ENCODE measurements at places on chromosomes 12 and 14.

DNA sequence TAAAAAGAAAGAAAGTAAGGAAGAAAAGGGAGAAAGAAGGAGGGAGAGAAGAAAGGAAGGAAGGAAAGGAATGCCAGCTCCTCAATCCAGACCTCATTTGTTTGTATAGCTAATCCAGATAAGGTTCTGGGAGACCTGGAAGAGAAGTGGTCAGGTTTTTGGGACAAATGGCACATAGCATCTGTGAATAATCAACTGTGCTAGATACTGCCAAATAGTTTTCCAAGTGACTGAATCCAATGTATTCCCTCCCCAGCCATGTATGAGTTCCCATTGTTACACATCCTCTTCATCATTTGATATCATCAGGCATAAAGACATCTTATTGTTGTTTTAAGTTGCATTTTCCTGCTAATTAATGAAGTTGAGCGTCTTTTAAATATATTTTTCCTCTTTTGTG, 18.6 kb upstream of the PTGR2 start:
- no peak for DNase-seq

- DNase-seq = no peak
These were observed 47.4 kb downstream of the SUSD6 start for GRCh38 chr14:69658664-69659261.

- DNase-seq = no peak
These were observed 105.4 kb downstream of the FBXL14 start for GRCh38 chr12:1488908-1489381.

- no peak for DNase-seq
These were observed 7.2 kb downstream of the WNK1 start for GRCh38 chr12:759628-760027.

DNA sequence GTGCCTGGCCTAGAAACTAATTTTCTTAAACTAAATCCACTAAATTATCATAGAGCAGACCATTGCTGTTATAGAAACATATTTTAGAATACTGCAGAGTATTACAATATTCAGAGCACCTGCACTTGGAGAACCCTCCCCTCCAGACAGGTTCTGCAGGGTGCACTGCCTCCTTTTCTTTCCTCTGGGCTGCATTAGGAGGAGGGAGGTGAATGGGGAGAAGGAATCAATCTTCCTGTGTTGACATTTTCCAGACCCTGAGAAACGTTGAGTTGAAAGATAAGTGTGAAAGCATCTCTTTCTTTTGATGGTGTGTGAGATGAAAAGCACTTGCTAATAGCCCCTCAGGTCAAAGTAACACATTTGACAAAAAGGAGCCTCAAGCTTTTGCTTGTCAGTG, 7.3 kb downstream of the SYNE2 start:
- no peak for DNase-seq

DNA sequence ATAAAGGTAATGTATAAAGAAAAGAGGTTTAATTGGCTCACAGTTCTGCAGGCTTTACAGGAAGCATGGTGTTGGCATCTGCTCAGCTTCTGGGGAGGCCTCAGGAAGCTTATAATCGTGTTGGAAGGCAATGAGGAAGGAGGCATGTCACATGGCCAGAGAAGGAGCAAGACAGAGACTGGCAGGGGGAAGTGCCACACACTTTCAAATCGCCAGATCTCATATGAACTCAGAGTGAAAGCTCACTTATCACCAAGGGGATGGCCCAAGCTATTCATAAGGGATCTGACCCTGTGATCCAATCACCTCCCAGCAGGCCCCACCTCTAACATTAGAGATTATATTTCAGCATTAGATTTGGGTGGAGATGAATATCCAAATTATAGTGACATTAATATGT, 26.3 kb downstream of the LDHB start:
- DNase-seq = no peak

DNA sequence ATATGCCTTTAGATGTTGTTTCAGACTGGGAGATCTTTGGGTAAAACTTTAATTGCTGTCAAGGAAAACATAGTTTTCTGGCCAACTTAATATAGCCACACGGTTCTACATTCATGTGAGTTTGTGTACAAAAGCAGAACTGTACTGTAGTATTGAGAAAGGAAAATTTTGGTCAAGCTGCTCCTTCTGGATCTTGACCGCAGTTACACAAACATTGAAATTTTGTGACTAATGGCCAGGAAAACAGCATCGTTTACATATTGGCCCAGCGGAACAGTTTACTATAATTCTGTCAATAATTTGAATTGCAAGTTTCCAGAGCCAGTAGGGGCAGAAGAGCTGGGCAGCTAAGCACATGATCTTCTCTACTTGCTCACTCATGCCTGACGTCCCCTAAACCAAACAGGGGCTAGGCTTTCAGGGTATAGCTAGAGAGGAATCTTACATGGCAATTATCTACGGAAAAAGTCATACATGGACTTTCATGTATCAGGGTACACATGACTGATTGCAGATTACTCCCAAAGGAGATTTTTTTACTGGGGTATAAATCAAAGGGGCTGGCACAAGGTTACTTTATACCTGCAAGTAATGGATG, 11.4 kb upstream of the ART4 start:
- no peak for DNase-seq

GRCh38 chr14:75723716-75724115, 62.7 kb downstream of the TTLL5 start:
- DNase-seq = no peak

DNA sequence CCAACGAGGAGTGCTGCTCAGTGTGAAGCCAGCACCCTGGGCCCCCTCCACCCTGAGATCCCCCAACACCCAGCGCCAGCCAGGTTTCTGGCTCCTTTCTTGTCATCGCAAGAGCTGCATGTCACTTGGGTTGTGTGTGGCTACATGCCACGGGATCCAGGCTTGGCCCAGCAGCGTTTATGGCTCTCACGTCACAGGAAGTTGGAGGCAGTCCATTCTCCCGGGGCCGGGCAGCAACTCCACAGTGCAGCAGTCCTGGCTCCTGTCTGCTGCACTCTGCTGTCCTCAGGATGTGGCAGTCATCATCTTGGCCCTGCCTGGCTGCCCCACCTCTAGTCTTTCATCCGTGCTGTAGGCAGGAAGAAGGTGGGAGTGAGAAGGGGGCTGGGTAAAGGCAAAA, 78.3 kb downstream of the AACS start:
- no peak for DNase-seq

- no peak for DNase-seq
These were observed 56.3 kb upstream of the CPNE8 start for GRCh38 chr12:38961683-38962082.

DNA sequence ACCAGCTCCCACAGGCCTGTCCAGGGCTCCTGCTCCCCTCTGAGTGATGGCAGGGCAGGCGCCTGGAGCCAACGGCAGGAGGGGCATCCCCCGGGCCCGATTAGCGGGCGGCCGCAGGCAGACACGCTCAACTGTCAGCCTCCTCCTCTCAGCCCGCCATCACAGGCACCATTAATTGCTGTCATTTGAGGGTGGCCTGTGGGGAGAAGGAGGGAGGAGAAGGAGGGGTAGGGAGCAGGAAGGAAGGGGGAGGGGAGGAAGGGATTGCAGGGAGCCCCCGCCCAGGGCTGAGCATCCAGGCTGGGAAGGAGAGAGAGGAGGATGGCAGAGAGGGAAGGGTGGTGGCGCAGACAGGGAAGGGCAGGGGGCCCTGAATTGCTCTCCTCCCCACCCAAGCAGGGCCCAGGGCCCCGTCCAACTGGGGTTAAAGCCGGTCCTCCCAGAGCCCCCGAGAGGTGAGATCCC, 36.1 kb downstream of the NCOR2 start:
- no peak for DNase-seq

GRCh38 chr12:92493816-92494215, 209.0 kb upstream of the PLEKHG7 start:
- DNase-seq = no peak

DNA sequence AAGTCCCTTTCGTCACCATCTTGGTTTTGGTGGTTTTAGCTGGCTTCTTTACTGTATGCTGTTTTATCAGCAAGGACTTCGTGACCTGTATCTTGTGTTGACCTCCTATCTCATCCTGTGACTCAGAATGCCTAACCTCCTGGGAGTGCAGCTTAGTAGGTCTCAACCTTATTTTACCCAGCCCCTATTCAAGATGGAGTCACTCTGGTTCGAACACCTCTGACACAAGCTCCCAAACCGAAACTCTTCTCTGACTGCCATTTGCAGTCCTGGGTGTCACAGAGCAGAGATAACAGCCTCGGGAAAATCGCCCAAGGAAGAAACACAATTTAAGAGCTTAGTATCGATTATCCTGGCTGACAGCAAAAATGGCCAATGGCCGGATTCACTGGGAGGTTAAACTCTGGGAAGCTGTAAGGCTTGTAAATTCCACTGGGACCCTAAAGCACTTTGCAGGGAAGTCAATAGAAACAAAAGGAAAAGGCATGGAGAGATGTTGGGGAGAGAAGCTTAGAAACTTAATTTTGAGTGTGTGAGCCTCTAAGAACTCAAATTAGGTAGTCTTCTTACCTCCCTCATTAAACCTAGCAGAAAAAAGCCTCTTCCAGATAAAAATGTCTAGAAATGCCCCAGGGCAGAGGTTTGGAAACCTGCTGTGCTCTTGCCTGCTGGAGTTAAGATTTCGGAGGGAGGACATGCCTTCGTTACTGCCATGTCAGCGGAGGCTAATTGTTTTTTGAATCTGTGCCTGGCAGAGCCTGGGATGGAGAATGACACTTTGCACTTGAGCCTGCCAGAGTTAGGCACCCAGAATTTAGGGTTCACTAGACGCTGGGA, 56.5 kb upstream of the RPH3A start:
- no peak for DNase-seq

GRCh38 chr12:117119592-117120198, 20.5 kb upstream of the TESC start:
- no peak for DNase-seq

DNA sequence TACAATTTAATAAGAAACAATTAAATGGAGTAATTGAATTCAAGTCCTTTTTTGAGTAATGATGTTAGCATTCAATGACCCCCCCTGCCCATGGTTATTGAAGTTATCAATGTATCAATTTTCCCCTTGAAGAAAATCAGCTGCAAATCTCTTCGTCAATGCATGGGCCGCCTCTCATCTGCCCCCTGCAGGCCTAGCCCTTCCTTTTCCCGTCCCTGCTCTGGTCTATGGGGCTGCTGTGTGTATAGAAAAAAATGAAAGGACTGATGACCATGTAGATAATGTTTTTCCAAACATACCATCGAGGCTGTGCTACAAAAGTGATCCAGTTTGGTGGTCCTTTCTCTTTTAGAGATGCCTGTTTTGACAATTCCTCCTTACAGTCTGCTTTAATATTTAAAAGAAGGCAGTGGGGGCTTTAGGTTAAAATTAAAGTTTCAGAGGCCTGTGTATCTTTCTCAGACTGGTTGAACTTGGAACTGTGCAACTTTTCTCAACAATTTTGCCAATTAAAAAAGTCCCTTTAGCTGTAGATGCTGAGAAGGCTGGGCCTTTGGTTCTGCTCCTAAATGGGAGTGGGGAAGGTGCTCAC, 98.4 kb downstream of the APAF1 start:
- DNase-seq = peak; percentile 45

GRCh38 chr14:20412876-20413743, at the start of gene TEP1:
Gene TEP1 (minus strand): TSS chr14:20413501. CDS start chr14:20408439, 5,062 bp downstream.
- DNase-seq = peak; percentile 63

DNA sequence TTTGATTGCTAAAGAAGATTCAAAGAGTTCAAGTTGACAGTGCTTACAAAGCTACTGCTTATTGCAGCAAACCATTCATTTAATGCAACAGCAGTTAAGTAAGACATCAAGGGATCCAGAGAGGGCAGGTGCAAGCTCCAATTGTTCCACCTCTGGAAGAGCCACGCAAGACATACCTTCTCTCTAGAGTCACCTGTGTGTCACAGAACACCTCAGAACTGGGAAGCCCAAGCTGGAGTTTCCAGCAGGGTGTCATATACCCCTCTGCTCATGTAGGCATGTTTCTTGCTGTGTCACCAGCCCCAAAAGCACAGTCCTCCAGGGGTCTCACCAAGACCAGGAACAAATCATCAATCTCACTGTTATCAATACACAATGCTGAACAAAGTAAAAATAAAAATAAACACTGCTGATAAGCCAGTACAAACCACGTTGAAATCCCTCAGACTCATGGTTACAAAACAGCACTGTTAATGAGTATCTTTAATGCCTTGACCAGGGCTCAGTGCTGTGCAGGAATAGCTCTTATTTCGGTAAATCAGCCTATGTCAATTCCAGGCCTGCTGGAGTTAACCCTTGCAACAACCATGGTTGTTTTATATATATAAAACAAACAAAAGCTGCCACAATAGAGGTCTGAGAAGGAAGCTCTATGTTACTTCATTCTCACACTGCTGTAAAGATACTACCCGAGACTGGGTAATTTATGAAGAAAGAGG, 37.4 kb upstream of the BATF start:
- DNase-seq = no peak

- no peak for DNase-seq
These were observed 16.9 kb downstream of the DEPDC4 start for GRCh38 chr12:100249941-100250340.

DNA sequence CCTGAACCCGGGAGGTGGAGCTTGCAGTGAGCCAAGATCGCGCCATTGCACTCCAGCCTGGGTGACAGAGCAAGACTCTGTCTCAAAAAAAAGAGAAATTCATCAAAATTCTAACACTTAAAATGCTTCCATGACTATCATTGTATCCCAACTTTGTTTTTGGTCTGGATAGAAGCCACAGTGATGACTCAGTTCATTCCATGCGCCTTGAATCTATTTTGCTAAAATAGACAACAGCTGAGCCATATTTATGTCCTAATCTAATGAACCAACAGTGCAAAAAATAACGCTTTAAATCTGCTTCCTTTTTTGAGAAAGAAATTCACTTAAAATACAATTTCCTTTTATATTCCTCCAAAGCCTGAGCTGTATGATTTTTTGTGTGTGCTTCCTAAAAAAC, 23.2 kb upstream of the BICD1 start:
- DNase-seq = no peak

DNA sequence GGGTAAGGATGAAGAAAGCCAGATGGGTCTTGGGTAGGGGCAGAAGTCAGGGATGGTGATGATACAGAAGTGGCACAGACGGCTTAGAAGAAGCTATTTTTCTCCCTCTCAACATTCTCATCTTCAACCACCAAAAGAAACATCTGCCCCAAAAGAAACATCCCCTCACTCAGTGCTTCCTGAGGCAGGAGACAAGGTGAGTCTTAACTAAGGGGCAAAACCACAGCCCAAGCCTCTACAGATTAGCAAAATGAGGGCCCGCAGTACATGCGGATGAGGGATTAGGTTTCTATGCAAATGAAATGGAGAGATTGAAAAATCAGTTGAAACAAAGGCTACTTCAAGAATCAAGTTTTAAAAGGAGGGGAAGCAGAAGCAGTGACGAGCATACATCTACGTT, 241.3 kb upstream of the CCDC196 start:
- no peak for DNase-seq

GRCh38 chr14:70239802-70240201, 51.1 kb upstream of the SLC8A3 start:
- DNase-seq = no peak

GRCh38 chr12:40263616-40264409, 39.0 kb downstream of the LRRK2 start:
- DNase-seq = no peak

- no peak for DNase-seq
These were observed 491.1 kb upstream of the RGS6 start for GRCh38 chr14:71441126-71441525.

GRCh38 chr12:71958056-71958455, 19.4 kb downstream of the TPH2 start:
- no peak for DNase-seq

- DNase-seq = no peak
These were observed 29.2 kb upstream of the BMAL2 start for GRCh38 chr12:27303139-27304111.

Data from midbrain (tissue), 1 donor.